Neural progenitor cell (in vitro differentiated cells): ENCODE measurements at places on chromosomes 16 and 17.

- no peaks in the 10 kb centered on the region for H3K36me3 ChIP-seq
- H3K27ac ChIP-seq, result no peak overlapping the region
- no peak overlapping the region for H3K4me3 ChIP-seq
- DNase-seq, result no peak
- no peaks in the 10 kb centered on the region for H3K4me1 ChIP-seq
Measured at GRCh38 chr16:3594316-3595109, 16.9 kb downstream of the SLX4 start.

DNA sequence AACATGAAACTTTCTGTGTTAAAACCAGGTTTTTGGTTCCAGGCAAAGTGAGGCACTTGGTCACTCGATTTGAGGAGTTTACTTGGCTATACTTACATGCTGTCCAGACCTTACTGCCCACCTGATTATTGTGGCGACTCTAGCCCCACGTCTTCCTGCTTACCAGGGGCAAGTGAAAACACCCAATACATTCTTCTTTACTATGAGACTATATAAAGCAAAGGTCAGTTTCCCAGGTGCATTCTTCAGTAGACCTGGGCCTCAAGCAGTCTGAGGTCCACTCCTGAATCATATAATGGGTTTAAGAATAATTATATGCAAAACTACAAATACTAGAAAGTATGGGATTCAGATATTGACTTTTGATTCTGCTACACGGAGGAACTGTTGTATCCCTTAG is 86.2 kb downstream of the EFCAB5 start:
- H3K36me3 ChIP-seq, result no peaks in the 10 kb centered on the region
- H3K4me3 ChIP-seq, result no peak overlapping the region
- no peaks in the 10 kb centered on the region for H3K27me3 ChIP-seq
- no peak for DNase-seq
- H3K27ac ChIP-seq, result no peak overlapping the region

DNA sequence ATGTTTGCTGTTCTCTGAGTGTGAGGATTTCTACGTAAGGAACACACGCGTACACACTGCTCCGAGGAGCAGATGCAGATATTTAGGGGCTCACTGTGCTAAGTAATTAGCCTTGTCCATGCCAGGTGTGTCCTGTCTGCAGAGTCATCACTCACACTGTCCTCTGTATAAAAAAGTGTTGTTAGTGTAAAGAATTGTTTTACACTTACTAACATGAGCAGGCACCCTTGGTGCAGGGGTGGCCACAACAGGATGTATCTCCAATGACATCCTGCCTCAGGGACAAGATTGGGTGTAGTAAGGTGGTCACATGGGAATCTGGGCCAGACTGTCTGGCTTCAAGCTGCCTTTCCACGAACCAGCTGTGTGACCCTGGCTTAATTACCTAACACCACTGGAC is 63.9 kb downstream of the NDEL1 start:
- no peaks in the 10 kb centered on the region for H3K27me3 ChIP-seq
- peaks cover 10% of the 10 kb centered on the region for H3K36me3 ChIP-seq
- no peaks in the 10 kb centered on the region for H3K4me1 ChIP-seq
- no peak overlapping the region for H3K4me3 ChIP-seq
- H3K27ac ChIP-seq, result no peak overlapping the region

DNA sequence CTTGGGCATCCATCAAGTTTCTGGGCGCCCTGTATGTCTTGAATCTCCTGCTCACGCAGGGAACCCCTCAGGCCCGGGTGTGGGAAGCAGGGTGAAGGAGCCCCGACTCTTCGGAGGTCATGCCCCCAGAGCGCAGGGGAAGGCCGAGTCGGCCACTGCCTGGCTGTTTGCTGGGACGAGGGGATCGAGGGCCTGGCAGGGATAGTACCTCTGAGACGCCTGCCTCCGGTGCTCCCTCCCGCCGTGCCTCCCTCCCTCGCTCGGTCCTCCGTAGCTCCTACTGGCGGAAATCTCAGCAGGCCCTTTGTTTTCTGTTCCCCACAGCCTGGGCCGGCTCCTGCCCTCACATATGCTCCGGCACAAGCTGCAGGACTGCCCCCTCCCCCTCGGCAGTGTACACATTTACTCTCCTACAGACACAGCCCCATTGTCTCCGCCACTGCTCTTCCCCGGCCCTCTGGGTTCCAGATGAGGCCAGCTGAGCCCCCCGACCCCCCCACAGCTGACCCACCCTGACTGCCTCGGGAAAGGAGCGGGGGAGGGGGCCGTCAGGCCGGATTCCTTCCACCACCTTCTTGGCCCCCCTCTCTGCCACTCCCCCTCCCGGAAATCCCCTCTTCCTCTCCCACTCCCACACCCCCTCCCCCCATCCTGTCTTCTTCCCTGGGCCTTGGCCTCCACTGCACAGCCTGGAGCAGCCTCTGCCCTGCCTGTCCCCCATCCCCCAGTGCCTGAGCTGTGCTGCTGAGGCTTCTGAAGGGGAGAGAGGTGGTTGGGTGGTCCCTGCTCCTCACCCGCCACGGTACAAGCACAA is 1.4 kb downstream of the TRAF4 start:
- peak overlapping the region; percentile 78 for H3K4me3 ChIP-seq
- peaks cover 16% of the 10 kb centered on the region for H3K4me1 ChIP-seq
- H3K27me3 ChIP-seq, result no peaks in the 10 kb centered on the region
- peak overlapping the region; percentile 100 for H3K27ac ChIP-seq
- H3K36me3 ChIP-seq, result no peaks in the 10 kb centered on the region
- peak; percentile 85 for DNase-seq

GRCh38 chr17:60398227-60398959 is 6.5 kb upstream of the USP32 start:
- H3K4me1 ChIP-seq, result peaks cover under 1% of the 10 kb centered on the region
- no peaks in the 10 kb centered on the region for H3K27me3 ChIP-seq
- H3K36me3 ChIP-seq, result no peaks in the 10 kb centered on the region
- no peak overlapping the region for H3K4me3 ChIP-seq
- DNase-seq, result no peak
- no peak overlapping the region for H3K27ac ChIP-seq

DNA sequence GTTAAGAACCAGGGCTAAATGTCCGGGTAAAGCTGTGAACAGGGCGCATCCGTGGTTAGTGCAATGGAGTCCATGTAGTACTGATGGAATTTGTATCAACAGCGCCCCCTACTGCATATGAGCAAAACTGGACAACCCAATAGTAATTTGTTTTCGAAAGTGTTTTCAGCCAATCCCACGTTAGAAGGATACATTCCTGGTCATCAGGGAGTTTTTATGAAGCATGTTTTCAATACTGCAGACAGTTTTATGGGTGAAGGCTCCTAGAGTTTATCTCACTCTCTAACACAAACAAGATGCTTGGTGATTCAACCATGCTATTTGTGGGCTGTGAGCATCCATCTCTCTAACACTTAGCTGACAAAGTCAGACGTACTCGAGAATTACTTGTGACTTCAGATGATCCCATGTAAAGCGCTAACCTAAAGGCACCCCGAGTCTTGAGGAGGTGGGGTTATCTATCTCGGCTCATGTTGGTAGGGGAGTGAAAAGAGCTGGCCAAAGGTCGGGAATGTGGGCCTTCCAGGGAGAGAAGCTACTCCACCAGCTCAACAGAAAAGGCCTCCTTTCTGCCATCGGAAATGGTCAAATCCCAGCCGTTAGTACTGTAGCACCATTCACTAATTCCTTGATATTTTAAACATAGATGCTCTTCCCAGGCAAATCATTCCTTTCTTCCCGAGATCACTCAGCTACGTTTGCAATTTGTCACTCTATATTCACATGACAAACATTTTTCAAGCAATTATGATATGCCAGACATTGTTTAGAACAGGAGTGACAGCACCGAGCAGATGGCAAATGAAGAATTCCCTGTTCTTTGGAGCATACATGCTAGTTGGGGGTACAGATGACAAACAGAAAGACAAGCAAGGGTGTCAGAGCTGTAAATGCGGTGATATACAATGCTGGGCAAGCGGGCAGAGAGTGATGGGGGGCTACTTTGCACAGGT is 46.9 kb upstream of the HNF1B start:
- H3K36me3 ChIP-seq, result no peaks in the 10 kb centered on the region
- no peak overlapping the region for H3K27ac ChIP-seq
- H3K27me3 ChIP-seq, result no peaks in the 10 kb centered on the region
- no peaks in the 10 kb centered on the region for H3K4me1 ChIP-seq
- DNase-seq, result peak; percentile 37

GRCh38 chr16:30740364-30741251 is 7.6 kb upstream of the PHKG2 start:
- no peaks in the 10 kb centered on the region for H3K36me3 ChIP-seq
- no peaks in the 10 kb centered on the region for H3K4me1 ChIP-seq
- H3K27me3 ChIP-seq, result no peaks in the 10 kb centered on the region
- no peak overlapping the region for H3K4me3 ChIP-seq

- no peaks in the 10 kb centered on the region for H3K27me3 ChIP-seq
- no peaks in the 10 kb centered on the region for H3K36me3 ChIP-seq
- H3K4me1 ChIP-seq, result no peaks in the 10 kb centered on the region
- H3K4me3 ChIP-seq, result no peak overlapping the region
- H3K27ac ChIP-seq, result no peak overlapping the region
Measured at GRCh38 chr17:66230922-66231591, 1.8 kb upstream of the APOH start.

DNA sequence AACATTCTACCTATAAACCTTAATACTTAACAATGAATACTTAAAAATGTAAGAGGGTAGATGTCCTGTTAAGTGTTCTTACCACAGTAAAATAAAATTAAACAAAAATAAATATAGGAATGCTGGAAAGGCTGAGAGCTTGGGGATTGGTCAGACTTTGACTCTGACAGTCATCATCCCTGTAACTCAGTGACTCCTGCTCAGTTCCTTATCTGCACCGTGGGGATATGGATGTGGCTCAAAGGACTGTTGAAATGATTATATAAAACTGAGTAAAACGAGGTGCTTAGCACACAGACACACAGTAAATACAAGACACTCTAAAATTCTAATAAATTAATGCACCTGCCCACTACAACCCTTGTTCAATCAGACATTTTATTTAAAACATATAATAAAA is 338.6 kb downstream of the TMEM114 start:
- H3K27ac ChIP-seq, result no peak overlapping the region
- DNase-seq, result no peak
- no peaks in the 10 kb centered on the region for H3K36me3 ChIP-seq
- H3K4me1 ChIP-seq, result no peaks in the 10 kb centered on the region
- no peaks in the 10 kb centered on the region for H3K27me3 ChIP-seq

DNA sequence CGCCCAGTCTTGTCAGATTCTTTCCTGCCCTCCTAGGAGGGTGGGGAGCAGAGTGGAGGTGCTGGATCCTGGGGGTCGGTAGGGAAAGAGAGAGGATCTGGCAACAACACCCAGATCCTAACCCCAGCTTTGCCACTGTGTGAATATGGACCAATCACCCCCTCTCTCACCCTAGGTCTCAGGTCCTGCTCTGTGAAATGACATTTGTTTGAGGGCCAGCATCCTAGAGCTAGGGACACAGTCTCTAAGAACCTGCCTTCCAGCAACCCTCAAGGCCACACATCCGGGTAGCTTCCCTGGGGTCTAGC is 28.4 kb upstream of the MAP3K14 start:
- no peaks in the 10 kb centered on the region for H3K36me3 ChIP-seq
- no peak overlapping the region for H3K27ac ChIP-seq
- H3K4me1 ChIP-seq, result peaks cover 9% of the 10 kb centered on the region
- no peak overlapping the region for H3K4me3 ChIP-seq
- no peaks in the 10 kb centered on the region for H3K27me3 ChIP-seq

DNA sequence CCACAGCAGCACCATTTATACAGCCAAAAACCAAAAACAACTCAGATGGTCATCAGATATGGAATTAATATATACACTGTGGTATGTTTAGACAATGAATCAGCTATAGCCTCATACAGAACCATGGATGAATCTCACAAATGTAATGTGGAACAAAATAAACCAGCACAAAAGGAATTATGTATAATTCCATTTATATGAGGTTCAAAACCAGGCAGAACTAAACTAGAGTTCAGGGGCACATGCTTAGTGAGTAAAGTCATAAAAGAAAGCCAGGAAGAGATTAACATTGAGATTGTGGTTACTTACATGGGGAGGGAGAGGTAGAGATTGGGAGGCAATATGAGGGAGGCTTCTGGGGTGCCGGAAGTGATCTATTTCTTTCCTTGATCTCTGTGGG is 231.1 kb downstream of the COPRS start:
- DNase-seq, result no peak
- H3K27me3 ChIP-seq, result no peaks in the 10 kb centered on the region
- H3K4me1 ChIP-seq, result no peaks in the 10 kb centered on the region
- no peaks in the 10 kb centered on the region for H3K36me3 ChIP-seq

- no peaks in the 10 kb centered on the region for H3K4me1 ChIP-seq
- H3K36me3 ChIP-seq, result no peaks in the 10 kb centered on the region
- H3K27me3 ChIP-seq, result no peaks in the 10 kb centered on the region
Measured at GRCh38 chr16:27444015-27444414, 42.0 kb downstream of the IL21R start.

- DNase-seq, result no peak
- no peak overlapping the region for H3K4me3 ChIP-seq
- H3K36me3 ChIP-seq, result no peaks in the 10 kb centered on the region
- no peaks in the 10 kb centered on the region for H3K27me3 ChIP-seq
- H3K27ac ChIP-seq, result no peak overlapping the region
Measured at GRCh38 chr16:82756283-82756599, 129.5 kb downstream of the CDH13 start.

- H3K27ac ChIP-seq, result no peak overlapping the region
- no peak for DNase-seq
- no peak overlapping the region for H3K4me3 ChIP-seq
- H3K27me3 ChIP-seq, result peaks cover 19% of the 10 kb centered on the region
- H3K36me3 ChIP-seq, result no peaks in the 10 kb centered on the region
Measured at GRCh38 chr17:81336930-81337325, 41.8 kb upstream of the SLC38A10 start.

DNA sequence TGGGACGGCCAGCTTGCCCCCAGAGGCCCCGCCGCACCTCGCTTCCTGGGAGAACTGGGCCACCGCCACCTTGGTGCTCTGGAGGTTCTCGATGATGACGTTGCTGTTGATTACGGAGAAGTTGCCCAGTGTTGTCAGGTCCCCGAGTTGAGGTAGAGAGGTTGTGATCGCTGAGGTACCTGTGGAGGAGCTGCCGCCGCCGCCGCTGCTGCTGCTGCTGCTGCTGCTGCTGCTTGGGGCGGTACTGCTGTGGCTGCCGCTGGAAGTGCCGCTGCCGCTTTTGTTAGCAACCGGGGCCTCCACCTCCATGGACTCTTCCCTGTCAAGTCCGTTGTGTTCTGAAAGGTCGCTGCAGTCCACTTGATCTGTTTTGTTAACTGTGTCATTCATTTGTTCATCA is 9.5 kb downstream of the SALL1 start:
- H3K27ac ChIP-seq, result no peak overlapping the region
- peaks cover 50% of the 10 kb centered on the region for H3K4me1 ChIP-seq
- H3K27me3 ChIP-seq, result no peaks in the 10 kb centered on the region
- H3K36me3 ChIP-seq, result peaks cover 24% of the 10 kb centered on the region

- peaks cover 6% of the 10 kb centered on the region for H3K4me1 ChIP-seq
- no peak overlapping the region for H3K4me3 ChIP-seq
- DNase-seq, result no peak
- no peaks in the 10 kb centered on the region for H3K36me3 ChIP-seq
Measured at GRCh38 chr16:85040685-85041084, 13.1 kb downstream of the KIAA0513 start.

GRCh38 chr17:34146440-34147043 is 108.5 kb upstream of the CCL2 start:
- H3K36me3 ChIP-seq, result no peaks in the 10 kb centered on the region
- DNase-seq, result peak; percentile 77
- H3K4me3 ChIP-seq, result no peak overlapping the region
- no peaks in the 10 kb centered on the region for H3K27me3 ChIP-seq
- no peaks in the 10 kb centered on the region for H3K4me1 ChIP-seq
- no peak overlapping the region for H3K27ac ChIP-seq

- H3K27me3 ChIP-seq, result no peaks in the 10 kb centered on the region
- H3K27ac ChIP-seq, result no peak overlapping the region
- H3K4me1 ChIP-seq, result no peaks in the 10 kb centered on the region
- H3K36me3 ChIP-seq, result no peaks in the 10 kb centered on the region
- no peak for DNase-seq
- H3K4me3 ChIP-seq, result no peak overlapping the region
Measured at GRCh38 chr17:77083531-77083930, 57.2 kb upstream of the SEC14L1 start.
